ENCODE measurements at places on chromosomes 13 and 19. TPM values are rescaled to one million over a fixed set of nuclear protein-coding genes. Genes with fewer than 3 reads are reported as not detected.

OR7A17 gene
- total RNA-seq = not detected

SPACA4 gene
- total RNA-seq = not detected

KLK6 gene
- not detected for total RNA-seq

FGF9 gene
- total RNA-seq = not detected

LSM4 gene
- total RNA-seq = 74.3 TPM

TUBA3C gene
- not detected for total RNA-seq

ZNF99 gene
- total RNA-seq = under 0.01 TPM

ANKLE1 gene
- total RNA-seq = not detected

PRODH2 gene
- not detected for total RNA-seq

DNA sequence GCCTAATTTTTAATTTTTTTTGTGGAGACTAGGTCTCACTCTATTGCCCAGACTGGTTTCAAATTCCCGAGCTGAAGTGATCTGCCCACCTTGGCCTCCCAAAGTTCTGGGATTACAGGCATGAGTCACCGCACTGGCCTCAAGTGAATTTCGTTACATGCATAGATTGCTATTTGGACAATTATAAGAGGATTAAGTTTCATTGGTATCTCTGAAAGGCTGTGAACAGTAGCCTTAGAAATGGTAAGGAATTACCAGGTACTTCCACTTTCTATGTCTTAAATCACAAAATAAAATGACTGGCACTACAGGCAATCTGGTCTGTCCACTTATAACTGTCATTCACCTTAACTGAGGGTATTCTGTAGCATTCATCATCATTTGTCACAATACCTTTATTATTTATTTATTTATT is 2.9 kb upstream of the CCDC9 start:
- peak; percentile 59 for DNase-seq

- DNase-seq = peak; percentile 36
Observed at GRCh38 chr19:14127176-14127575, 9.2 kb downstream of the ASF1B start.

DNA sequence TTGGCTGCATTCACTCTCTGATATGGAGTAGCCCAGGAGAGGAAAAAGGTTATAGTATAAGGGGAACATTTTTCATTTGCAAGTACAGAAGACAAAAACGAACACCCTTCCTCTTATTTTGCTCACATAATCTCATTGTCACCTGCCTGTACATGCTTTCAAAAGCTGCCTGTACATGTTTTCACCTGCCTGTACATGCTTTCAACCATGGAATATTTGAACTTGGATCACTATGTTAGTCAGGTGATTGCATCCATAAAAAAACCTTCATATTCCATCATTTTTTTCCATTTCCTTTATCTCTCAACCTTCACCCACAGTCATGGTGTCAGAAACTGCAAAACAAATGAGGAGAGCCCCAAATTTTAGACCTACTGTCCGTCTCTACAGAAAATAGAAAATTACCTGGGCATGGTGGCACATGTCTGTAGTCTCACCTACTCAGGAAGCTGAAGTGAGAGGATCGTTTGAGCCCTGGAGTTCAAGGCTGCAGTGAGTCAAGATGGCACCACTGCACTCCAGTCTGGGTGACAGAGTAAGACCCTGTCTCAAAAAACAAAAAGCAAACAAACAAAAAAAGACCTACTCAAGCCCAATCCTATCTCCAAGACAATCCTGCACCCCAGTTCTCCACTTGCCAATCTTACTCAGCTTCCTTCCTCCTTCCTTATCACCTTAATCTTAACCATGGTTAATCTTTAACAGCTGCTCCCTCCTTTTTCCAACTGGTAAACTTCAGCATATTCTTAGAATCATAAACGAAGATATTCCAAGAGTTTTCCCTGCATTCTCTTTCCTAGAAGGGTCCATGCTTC is 11.6 kb downstream of the IGFL2 start:
- DNase-seq = no peak

GRCh38 chr19:35295792-35296462 is 4.0 kb downstream of the MAG start:
- peak; percentile 48 for DNase-seq

- no peak for DNase-seq
Observed at GRCh38 chr19:30420881-30421280, 48.7 kb downstream of the ZNF536 start.

- no peak for DNase-seq
Observed at GRCh38 chr13:75693227-75693626, 57.1 kb downstream of the LMO7 start.

GRCh38 chr13:40982772-40983171 is 36.3 kb downstream of the ELF1 start:
- no peak for DNase-seq

DNA sequence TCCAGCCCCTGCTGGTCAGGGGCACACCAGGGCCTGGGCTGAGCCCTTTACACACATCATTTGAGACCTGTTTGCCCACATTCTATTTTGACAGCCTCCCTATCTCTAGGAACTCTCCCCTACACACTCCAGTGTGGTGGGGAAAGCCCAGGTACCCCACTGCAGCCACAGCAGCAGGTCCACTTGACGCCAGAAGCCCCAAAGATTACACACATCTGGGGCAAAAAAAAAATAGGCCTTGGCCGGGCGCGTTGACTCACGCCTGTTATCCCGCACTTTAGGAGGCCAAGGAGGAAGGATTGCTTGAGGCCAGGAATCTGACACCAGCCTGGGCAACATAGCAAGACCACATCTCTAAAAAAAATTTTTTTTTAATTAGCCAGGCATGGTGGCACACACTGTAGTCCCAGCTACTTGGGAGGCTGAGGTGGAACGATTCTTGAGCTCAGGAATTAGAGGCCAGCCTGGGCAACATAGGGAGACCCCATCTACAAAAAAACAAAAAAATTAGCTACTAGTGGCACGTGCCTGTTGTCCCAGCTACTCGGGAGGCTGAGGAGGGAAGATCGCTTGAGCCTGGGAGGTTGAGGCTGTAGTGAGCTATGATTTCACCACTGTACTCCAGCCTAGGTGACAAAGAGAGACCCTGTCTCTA is 18.0 kb upstream of the CD22 start:
- peak; percentile 58 for DNase-seq

DNA sequence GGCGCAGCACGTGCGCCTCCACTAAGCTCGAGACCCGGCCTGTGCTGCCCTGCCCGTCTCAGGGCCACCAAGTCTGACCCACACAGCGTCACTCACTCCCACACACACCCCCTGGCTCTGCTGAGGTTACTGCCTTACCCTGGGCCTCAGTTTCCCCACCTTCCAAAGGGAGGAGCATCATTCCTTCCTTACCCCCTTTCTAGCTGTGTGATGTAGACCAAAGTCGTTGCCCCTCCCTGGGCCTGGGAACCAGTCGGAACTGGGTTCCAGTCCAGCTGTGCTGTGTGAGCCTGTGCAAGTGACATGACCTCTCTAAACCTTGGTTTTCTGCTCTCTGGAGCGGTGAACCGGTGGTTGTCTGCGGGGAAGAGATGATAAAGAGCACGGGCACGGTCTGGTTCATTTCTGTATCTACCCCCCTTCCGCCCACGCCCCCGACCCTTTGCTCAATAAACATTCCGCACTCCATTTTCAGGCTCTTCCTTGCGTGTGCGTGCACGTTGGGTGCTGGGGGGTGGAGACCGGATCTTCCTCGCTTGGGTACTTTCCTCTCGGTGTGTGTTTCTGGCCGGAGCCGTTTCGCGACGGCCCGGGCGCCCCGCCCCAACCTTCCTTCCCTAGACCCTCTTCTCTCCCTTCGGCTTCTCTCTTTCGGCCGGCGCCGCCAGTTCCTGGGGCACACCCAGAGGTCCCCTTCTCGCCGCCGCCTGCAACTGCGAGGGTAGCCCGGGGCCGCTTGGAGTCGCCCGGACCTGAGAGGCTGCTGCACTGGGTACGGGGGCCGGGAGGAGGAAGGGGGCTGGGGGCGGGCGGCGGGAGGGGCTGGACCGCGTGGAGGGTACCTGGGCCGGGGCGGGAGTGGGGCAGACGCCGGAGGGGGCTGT is at the start of gene ZNF581:
Gene ZNF581 (plus strand): TSS at position 647 of the 884 bp plus-strand sequence. CDS start 923 bp downstream, outside the sequence.
- DNase-seq = peak; percentile 99

DNA sequence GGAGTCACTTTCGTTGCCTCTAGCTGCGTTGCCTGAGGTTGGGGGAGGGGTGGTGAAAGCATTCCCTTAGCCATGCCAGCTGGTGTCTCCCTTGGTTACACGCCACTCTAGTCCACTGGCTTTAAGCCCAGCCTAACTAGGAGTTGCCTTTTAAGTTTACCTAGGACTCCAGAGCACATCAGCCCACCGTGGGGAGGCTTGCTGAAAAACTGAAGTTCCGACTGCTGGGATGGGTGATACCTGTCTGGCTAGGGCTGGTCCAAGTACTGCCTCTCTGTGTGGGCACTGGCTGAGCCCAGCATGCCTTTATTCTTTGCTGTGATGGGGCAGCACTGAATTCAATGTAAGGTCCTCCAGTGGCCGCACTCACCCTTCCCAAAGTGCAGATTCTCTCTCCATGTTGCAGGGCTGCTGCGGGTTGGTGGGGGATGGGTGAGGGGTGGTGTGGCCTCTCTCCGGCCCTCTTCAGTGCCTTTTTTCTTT is 11.8 kb upstream of the CEACAM1 start:
- DNase-seq = no peak

GRCh38 chr19:6740589-6741343 is 1.3 kb downstream of the TRIP10 start:
- DNase-seq = peak; percentile 87

DNA sequence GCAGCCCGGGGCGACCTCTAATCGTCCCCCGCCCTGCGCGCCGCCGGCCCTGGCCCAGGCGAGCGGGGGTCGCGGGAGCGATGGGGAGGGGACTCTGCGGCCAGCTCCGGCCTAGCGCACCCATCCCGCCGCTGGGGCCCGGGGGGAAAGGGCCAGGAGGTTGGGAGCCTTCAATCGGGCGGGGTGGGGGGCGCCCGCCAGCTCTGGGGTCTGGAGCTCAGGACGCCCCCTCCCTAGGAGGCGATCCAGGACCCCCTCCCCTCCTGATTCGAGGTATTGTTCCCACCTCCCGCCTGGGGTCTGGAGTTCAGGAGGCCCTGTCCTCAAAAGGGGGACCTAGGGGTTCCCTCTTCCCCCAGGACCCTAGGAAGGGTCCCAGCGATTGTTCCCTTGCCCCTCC is 430 bp downstream of the ZNF358 start:
- peak; percentile 93 for DNase-seq

- no peak for DNase-seq
Observed at GRCh38 chr13:42969565-42970172, 22.4 kb downstream of the EPSTI1 start.

DNA sequence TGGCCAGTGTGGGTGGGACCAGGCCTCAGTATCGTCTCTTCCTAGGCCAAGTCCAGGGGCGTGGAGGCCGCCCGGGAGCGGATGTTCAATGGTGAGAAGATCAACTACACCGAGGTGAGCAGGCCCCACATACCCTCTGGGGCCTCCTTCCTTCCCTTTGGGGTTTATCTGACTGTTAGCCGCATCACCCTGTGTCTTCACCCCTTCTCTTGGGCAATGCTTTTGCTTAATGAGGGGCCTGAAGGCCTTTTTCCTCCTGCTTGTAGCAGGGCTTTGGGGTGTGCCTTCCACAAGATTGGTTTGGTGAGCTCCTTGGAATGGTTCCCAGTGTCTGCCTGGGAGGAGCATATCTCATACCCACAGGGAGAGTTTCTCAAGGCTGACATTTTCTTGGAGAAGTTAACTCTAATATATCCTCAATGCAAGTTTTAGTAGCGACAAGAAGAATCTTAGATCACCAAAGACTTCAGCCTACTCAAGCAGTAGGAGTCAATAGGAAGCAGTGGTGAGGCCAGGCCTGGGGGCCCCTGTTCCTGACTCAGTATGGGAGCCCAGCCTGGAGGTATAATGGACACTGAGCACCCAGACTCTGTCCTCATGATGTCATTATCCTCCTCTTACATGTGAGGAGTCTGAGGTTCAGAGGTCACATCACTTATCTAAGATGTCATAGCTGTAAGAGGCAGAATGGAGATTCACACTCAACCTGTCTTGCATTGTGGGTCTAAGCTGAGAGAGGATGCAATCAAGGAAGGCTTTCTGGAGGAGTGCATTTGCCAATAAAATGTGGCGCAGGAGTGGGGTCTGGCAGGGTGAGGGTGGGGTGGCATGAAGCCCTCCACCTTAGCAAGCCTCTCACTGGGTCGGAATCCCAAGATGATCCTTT is 2.0 kb downstream of the GPI start:
- peak; percentile 90 for DNase-seq

- no peak for DNase-seq
Observed at GRCh38 chr13:53368948-53369347, 340.3 kb downstream of the OLFM4 start.

DNA sequence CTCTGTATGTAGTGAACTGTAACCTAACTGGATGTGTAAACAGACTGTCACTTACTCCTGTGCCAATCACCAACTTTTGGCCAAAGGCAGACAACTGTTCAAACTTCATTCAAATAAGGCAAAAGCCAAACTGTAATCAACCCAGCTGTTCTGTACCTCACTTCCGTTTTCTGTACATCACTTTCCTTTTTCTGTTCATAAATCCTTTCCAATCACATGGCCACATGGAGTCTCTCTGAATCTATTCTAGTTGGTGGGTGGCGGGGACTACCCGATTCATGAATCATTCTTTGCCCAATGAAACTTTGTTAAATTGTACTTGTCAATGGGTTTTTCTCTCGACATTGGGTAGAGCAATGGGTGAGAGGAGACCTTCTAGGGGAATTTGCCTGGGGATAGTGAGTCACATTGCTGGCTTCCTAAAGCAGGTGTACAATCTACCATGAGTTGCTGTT is 178.3 kb upstream of the RFC3 start:
- no peak for DNase-seq

DNA sequence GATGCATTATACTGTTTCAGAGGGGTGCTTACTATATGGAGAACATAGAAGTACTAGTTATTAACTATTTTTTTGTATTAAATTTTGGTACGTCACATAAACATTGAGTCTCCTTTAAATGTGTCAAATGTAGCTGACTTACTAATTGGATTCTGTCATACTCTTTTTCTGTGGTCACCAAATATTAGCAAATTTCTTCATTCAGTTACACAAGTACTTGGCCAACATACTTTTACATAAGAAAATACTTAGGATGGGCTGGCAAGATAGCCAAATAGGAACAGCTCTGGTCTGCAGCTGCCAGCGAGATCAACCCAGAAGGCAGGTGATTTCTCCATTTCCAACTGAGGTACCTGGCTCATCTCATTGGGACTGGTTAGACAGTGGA is 19.2 kb downstream of the LPAR6 start:
- DNase-seq = no peak

DNA sequence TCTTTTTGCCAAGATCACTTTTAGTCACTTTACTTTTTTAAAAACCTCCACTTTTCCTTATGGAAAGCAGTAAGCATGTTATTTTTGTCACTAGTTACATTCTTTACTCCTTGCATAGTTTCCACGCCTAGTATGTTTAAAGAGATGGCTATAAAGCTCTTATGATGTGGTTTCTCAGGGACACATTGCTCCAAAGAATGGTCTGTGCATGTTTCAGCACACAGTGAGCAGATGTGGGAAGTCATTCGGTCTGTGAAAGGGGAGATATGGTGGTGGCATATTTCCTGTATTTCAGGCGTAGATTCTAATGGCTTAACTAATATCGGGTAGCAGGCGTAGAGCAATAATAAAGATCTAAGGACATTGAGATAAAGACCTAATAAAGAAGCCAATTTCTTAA is 180.7 kb downstream of the SLITRK6 start:
- DNase-seq = no peak

All from osteoblast (primary cell).